ENCODE measurements at places on chromosomes 3 and 15.

DNA sequence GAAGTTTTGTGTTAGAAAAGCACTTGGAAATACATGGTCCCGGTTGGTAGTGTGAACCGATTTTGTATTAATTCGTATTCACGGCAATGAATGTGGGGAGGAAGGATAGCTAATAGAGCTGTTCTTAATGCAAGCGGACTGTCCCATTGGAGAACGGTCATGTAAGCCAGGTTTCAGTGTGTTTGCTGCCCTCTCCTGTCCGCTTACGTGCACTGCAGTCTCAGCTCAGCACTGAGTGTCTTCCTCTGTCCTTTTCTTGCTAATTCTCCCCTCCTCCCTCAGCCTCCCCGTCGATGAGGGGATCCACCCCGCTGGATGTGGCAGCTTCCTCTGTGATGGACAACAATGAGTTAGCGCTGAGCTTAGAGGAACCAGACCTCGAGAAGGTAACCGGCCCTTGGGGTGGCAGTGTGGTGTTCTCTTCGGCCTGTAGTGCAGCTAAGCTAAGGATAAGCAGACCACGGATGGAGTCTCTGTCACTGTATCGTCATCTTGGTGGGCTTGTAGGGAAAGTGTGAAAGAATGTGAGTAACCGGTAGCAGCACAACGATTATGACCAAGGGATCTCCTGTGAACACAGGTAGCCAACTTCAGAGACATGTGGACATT is 267.5 kb upstream of the CHRM5 start:
- peak; percentile 56 for DNase-seq

- no peak for DNase-seq
Measured at GRCh38 chr3:146503461-146504202, 34.3 kb upstream of the PLSCR2 start.

DNA sequence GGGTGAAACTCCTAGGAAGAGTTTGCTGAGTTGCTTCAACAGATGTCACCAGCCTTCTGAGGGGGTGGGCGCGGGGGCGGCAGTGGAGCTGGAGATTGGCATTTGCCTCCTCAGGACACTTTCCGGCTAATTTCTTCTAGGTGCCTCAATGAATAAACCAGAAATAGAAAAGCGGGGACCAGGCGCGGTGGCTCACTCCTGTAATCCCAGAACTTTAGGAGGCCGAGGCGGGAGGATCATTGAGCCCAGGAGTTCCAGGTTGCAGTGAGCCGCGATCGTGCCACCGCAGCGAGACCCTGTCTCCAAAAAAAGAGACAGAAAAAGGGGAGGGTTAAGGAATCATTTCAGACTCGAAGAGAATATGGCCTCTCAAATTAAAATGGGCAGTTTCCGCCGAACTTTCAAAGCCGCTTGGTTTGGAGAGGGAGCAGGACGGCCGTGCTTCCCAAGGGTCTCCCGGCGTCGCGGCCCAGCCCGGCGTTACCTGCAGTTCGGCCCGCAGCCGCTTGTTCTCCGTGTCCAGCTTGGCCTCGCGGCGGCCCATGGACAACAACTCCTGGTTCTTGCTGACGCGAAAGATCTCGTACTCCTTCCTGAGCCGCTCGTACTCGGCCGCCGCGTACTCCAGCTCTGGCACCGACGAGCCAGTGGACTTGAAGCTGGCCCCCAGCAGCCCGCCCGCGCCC is 587 bp downstream of the NPHP3 start:
- DNase-seq, result no peak

DNA sequence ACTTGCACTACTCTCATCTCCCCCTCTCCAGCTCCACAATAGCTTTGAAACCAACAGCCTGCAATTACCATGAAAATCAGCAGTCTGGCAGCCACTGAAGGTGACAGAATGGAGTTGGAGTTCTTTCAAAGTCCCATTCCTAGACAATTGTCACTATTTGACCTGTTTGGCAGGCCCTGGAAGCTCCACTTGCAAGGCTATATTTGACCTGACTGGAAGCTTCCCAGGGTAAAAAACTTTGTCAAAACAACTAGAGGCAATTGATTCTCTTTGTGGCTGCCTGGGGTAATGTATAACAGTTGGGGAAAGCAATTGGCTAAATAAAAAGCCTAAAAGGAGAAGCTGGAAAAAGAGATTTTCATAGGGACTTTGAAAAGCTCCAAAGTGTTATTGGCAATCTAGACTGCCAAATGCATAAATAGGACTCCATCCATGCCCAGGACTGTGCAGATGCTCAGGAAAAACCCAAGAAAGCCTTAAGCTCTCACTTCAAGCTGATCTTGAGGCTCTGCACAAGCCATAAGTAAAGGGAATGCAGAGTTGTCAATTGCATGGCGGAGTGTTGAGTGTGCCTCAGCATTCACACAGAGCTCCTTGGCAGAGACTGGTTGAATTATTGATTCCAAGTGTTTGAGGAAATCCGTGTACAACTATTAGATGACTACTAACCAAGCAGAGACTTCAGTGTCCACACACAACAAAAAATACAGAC is 18.3 kb downstream of the GREM1 start:
- DNase-seq, result no peak

DNA sequence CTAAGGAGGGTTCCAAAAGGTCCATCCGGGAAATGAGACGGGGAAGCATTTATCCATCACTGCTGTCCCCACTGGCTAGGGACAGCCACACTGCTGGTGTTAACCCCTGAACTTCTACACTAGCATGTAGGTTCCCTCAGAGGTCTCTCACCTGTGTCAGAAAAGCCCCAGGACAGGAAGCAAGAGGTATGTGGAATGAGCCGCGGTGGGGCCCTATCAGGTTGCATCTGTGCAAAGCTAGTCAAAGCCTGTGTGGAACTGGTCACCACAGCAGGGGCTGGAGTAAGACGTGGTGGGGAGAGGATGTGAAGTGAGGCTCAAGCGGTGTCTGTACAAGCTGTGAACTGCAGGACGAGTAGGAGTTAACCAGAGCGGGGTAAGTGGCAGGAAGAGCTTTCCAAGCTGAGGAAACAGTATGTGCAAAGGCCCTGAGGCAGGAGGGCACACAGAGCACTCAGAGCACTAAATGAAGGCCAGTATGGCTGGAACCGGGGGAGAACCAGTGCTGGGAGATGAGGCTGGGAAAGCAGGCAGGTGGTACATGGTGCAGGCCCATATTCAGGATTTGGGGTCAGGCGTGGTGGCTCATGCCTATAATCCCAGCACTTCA is 57.8 kb downstream of the MEGF11 start:
- no peak for DNase-seq

- no peak for DNase-seq
Measured at GRCh38 chr3:137325170-137325569, 367.4 kb downstream of the IL20RB start.
